ENCODE measurements at places on chromosomes 2 and 18.
A peak's percentile ranks its signal among the peaks of the same experiment; 100 is the strongest.

DNA sequence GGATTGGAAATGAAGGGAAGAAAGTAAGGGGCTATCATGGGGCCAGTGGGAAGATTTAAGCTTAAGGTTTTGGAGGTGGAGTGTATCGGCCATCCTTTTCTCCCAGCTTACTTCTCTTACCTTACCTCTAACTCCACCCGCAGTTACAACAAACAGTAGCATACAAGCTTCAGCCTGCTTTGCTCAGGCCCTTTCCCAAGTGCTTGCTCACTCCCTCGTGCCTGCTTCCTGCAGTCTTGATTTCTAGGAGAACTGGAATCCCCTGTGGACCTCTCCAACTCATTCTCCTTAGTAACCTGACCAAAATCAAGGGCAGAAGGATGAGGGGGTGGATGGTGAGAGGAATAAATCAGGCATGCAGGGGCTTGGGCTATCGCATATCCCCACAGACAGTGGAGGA, 5.8 kb upstream of the LYG2 start:
- DNase-seq, result no peak

DNA sequence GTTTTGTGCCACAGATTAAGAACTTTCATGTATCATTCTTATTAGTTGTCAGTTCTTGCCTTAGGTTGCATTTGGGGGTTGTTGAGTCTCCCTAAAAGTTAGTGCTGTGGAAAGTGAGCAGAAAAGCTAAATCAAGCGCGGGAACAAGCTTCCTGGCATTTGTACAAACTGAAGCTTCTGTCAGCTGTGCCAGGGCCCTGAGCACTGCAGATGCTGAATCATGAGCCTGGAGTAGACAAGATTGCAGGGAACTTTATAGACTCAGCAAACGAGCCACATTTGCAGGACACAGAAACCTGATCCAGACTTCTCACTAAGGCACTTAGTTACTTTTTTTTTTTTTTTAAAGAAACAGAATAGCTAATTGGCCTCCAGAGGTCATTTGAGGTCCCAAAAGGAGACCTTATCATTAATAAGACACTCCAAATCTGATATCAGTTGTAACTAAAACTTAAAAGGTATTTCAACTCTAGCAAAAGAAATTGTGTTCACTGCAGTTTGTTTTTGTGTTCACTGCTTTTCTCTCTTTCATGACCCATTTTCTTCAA, 88.7 kb downstream of the ADAM23 start:
- DNase-seq, result no peak

DNA sequence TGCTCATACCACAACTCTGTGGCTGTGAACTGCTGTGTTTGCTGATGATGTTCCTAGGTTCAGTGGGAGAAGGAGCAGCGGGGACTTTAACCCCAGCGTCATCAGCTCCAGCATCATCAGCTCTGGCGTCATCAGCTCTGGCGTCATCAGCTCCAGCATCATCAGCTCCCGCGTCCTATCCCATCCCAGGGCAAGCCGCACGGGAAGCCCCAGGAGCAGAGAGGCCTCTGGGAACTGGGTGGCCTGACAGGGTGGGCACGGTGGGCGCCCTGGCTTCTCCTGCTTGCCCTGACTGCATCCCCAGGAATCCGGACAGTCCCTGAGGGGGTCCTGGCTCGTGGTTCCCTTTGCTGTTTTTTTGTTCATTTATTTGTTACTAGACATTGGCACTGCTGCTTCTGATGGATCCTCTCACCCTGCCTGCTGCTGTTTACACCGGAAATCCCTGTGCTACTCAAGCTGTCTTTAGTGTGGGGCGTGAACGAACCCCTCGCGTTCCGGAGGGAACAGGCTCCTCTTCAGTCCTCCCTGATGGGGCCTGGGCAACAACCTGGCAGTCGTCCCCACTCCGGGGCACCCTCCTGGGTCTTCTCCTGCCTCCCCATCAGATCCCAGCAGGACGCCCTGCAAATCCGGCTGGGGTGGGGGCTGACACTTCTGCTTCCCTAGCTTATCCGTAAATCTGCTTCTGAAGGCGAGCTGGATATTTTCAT, 67.1 kb upstream of the PXDN start:
- DNase-seq, result no peak

DNA sequence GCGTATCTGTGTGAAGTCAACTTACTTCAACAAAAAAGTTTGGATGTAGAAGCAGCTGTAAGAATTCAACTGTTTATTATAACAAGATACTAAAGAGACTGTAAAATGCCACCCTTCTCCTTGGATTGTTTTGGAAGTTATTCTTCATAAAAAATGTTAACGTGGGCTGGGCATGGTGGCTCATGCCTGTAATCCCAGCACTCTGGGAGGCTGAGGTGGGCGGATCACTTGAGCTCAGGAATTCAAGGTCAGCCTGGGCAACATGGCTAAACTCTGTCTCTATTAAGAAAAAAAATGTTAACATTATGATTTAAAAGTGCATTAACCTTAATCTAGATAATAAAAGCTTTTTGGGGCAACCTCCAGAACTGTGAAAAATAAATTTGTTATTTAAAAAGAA, 7.7 kb downstream of the CIAO1 start:
- no peak for DNase-seq

DNA sequence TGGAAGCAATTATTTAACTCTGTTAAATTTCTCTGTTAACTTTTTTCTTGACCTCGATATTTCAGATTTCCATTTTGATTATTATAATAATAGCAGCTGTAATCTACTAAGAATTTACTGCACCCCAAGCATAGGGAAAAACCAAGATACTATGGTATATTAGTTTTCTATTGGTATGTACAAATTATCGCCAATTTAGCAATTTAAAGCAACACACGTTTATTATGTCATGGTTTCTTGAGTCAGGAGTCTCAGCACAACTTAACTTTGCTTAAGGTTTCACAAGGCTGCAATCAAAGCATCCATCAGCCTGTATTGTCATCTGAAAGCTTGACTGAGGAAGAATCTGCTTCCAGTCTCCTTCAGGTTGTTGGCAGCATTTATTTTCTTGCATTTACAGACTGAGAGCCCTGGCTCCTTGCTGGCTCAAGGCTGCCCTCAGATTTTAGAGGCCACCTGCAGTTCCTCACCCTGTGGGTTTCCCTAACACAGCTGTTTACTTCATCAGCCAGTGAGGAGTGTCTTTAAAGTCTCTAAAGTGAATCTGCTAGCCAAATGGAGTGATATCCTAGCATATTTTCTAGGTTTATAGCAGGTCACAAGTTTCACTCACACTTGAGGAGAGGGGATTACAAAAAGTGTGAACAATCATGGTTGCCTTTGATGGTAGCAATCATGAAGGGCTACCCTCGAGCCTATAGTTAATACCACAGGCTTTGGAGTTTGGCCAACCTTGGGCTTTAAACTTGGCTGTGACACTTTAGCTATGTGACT, 4.4 kb upstream of the VPS54 start:
- no peak for DNase-seq

- DNase-seq, result peak; percentile 2
Observed at GRCh38 chr2:28276076-28276618, 116.5 kb upstream of the FOSL2 start.

DNA sequence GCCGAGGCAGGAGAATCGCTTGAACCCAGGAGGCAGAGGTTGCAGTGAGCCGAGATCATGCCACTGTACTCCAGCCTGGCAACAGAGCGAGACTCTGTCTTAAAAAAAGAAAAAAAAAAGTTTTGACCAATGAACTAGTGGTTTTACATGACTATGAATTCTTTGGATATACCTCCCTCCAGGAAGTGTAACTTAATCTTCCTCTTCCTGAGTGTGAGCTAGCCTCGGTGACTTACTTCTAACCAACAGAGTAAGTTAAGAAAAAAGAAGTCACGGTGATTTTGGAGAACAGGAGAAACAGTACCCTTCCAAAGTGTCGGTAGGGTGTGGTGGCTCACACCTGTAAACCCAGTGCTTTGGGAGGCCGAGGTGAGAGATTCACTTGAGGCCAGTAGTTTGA, 7.1 kb downstream of the TIA1 start:
- no peak for DNase-seq

DNA sequence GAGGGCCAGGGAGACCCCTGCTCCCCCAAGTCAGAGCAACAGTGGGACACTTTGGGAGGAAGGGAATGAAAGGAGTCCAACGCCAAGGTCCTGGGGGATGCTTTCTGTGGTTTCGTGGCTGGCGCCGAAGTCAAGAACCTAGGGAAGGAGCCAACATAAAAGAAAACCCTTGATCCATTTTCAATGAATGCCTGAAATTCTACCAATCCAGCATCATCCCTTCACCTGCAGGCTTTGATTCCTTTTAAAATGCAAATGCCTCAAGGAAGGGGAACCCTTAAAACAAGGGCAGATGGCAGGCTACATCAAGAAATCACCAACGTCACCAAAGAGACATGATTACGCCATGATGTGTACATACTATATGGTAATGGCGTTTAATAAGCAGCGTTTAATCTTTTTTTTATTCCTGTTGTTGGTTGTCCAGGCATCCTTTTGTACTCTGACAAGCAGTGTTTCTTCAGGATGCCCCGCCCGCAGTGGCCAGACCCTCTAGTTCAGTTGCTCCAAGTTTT, 123.3 kb upstream of the SLC1A4 start:
- no peak for DNase-seq

GRCh38 chr2:796141-796985, 119.2 kb upstream of the TMEM18 start:
- DNase-seq, result no peak

GRCh38 chr2:46434851-46435273, 44.5 kb upstream of the TMEM247 start:
- DNase-seq, result no peak

DNA sequence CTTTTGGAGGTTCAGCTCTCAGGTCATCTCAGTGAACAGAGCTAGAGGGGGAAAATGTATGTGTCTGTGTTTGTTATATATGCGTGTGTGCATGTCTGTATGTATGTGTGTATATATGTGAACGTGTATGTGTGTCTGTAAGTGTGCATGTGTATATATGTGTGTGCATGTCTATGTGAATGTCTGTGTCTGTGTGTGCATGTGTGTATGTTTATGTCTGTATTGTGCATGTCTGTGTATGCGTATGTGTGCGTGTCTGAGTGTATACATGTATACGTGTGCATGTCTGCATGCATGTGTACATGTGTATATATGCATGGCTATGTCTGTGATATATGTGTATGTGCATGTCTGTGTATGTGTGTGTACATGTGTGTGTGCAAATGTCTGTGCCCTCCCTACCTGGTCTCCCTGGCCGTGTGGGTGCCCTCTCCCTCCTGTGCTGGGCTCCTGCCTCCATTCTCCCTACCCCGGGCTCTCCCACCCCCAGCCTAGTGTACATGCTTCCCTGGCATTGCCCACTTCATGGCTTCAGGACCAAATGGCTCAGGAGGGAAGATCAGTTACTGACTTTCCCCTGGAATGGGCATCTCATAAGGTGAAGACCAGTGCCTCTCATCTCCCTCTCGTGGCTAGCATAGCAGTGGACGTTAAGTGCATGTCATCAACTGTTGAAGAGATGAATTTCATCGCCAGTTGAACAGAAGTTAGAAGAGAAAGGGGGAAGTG, 49.9 kb downstream of the TRAF3IP1 start:
- no peak for DNase-seq

GRCh38 chr2:206693399-206694137, 24.6 kb downstream of the DYTN start:
- DNase-seq, result peak; percentile 20

DNA sequence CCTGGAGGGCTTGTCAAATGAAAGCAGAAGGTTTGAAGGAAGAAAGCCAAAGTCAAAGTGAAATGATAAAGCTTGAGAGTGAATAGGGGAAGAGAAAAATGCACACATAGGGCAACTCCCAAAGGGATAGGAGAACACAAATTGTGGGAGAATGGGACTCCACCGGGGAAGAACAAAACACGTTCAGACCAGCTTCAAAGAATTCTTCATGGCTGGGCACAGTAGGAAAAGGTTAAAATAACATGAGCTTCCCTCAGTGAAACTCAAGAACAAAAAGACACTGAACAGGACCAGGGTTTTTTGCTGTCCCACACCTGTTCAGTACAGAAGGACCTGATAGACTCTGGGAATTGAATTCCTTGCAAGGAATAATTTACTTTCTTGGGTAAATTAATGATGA, 123.1 kb upstream of the NCKAP5 start:
- DNase-seq, result no peak

GRCh38 chr2:27303093-27304025, 4.9 kb downstream of the UCN start:
- no peak for DNase-seq

DNA sequence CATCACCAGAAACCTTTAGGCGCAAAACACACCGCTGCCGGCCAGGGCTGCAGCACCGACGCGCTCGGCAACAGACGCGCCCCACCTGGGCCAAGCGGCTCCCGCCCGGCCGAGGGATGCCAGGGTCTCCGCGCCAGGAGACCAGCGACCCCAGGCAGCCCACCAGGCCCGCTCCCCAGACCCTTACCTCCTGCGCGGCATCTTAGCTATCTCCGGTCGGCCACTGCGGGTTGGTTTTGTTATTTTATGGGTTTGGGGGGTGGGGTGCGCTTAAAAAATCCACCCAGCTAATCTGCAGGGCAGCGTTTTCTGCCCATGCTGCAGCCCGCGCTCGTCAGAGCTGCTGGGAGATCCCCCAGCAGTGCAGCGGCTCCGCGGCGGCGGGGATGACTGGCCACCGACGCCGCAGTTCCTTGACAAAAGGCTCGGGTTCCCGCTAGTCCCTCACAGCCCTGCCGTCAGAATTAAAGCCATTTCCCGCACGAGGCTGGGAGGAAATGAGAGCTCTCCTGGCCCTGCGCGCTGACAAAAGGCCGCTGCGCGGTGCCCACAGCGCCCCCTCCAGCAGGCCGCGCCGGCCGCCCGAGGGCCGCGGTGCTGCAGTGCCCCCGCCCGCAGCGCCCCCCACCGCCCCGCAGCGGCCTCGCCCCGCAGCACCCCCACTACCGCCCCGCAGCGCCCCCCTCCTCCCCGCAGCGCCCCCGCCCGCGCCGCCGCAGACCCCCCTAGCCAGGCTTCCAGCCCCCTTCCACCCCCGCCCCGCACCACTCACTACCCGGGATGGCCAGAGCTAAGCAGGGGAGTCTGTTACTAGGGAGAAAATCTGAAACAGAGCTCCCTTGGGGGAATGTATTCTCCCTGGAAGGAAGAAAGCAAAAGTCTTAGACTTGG, at the start of gene ADD2:
Gene ADD2, minus strand, starts transcription at position 502 of the 891 bp plus-strand sequence. CDS start 61,792 bp downstream, outside the sequence.
- no peak for DNase-seq

- no peak for DNase-seq
Observed at GRCh38 chr2:1491751-1492150, 78.5 kb downstream of the TPO start.

- DNase-seq, result no peak
Observed at GRCh38 chr2:26164641-26165211, 8.2 kb upstream of the GAREM2 start.

DNA sequence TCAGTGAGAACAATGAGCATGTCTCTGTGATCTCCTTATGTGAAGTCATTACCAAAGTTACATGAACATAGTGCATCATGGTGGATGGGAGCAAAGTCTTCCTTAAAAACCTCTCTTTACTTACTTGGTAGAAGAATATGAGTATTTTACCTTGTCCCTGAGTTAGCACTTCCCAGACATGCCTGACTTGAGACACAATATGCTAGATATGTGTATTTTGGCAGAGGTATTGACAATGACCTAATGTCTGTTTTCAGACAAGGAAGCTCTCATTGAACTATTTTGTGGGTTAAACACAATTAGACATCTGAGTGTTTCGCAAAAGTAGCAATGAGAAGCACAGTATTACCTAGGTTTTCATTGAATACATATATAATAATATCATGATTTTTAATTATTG, 99.1 kb upstream of the MC4R start:
- no peak for DNase-seq

GRCh38 chr2:44778671-44779476, 162.6 kb upstream of the SIX3 start:
- DNase-seq, result no peak

- no peak for DNase-seq
Observed at GRCh38 chr2:85924522-85924921, 35.7 kb upstream of the ST3GAL5 start.

- DNase-seq, result no peak
Observed at GRCh38 chr2:20122864-20123263, 71.4 kb upstream of the LAPTM4A start.

All from activated CD4-positive, CD25-positive, alpha-beta regulatory T cell treated with anti-CD3 and anti-CD28 coated beads, Interleukin-2, amount 50 U/mL, for 16 hours (primary cell).